ENCODE measurements at places on chromosomes 5 and 9.

GRCh38 chr5:123093111-123093600, 4.1 kb downstream of the PRDM6 start:
- DNase-seq: no peak

DNA sequence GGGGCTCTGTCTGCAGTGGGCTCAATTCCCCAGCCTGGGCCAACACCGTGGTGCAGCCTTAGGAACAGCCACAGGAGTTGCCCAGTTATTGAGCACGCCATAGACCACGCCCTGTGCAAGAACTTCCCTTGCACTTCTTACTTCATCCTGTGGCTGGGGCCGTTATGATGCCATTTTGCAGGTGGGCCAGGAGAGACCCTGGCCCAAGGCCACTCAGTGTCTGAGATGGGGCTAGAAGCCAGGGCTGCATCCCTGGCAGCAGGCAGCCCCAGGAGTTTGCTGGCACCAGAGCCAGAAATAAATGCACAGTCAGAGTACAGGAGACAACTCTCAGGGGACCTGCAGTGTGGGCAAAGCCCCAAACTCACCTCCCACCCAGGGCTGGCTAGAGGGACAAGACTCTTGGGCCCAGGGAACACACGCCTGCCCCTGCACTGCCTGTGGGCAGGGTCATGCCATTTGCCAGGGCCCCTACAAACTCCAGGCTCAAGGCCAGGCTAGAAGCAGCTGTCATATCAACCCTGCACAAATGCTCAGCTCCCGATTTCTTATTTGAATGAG, 6.7 kb downstream of the CORO2A start:
- no peak for DNase-seq

DNA sequence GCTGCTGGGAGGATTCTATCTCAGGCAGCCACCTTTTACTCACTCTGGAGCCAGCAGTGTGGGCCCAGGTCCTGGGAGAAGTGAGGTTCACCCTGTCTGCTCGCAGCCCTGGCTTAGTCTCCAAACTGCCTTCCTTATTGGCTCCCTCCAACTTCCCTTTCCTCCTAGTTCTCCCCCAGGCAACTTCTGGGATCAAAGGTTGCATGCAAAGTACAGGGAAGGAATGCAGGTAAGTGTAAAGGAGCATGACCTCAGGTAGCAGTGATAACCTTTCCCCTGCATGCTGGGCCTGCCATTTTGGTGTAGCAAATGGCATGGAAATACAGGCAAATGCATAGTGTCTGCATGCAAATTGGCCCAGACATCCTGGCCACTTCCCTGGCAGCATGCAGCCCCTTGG, 53.8 kb upstream of the ARAP3 start:
- no peak for DNase-seq

GRCh38 chr5:1169211-1170115, 31.9 kb upstream of the SLC6A19 start:
- DNase-seq: no peak

- peak; percentile 40 for DNase-seq
These were observed 48.2 kb upstream of the ENTREP1 start for GRCh38 chr9:69276775-69277174.

DNA sequence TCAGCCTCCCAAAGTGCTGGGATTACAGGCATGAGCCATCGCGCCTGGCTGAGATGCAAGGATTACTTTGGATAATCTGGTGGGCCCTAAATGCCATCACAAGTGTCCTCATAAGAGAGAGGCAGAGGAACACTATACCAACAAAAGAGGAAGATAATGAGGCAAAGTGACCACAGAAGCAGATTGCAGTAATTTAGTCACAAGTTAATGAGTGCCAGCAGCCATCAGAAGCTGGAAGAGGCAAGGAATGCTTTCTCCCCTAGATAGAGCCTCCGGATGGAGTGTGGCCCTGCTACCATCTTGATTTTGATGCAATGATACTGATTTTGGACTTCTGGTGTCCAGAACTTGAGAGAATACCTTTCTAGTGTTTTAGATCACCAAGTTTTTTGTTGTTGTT, 122.3 kb downstream of the SPATA31D1 start:
- no peak for DNase-seq

- DNase-seq: no peak
These were observed 373.4 kb upstream of the IRX4 start for GRCh38 chr5:2255915-2256690.

GRCh38 chr9:124467410-124468060, 17.3 kb downstream of the ADGRD2 start:
- DNase-seq: no peak

GRCh38 chr9:2345013-2345412, 276.6 kb upstream of the VLDLR start:
- DNase-seq: no peak

GRCh38 chr5:166938071-166938470, 1353.4 kb upstream of the WWC1 start:
- DNase-seq: no peak

DNA sequence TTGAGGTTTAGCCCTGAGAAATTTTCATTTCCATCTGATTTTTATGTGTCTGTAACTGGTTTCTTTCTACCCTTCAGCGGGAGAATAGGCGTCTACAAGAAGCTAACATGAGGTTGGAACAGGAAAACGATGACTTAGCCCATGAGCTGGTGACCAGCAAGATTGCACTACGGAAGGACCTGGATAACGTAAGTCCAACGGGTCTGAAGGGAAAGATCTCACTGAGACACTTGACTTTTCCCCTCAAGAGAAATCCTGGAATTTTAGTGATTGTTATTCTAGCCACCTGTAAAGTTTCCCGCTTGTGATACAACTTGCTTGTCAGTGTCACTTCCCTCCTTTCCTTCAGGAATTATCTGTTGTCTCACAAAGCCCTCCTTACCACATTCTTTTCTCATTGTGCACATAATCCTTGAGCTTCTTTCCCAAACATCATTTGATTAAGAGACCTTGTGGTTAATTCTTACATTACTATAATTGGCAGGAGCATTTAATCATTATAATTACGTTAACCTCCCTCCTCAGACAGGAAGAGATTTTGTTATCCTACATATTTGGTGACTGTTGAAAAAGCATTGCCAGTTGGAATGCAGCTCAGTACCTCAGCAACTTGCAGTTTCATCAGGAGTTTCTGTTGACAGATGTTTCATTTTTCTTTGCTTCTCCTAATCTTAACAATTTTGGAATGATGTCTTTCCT, 56.9 kb downstream of the GPR21 start:
- no peak for DNase-seq

DNA sequence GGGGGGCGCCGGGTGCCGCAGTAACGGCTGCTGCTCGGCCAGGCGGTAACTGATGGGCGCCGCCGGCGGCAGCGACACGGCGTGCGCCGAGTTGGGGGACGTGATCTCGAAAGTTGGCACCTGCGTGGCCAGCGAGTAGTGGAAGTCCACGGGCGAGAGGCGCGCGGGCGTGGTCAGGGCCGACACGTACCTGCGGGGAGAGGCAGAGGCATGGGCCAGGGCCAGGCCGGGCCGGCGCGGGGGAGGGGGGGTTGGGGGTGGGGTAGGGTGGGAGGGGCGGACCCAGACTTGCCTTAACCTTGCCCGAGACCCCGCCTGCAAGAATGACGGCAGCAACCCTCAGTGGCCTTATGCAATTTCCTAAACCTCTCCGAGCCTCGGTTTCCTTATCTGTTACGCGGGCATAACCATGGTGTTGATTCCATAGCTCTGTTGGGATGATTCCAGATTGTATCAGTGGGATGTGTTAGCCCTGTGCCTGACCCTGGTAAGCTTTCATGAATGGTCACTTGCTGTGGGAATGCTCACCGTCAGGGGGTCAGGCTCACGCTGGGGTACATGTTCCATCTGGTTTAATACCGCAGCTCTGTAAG, 53.0 kb downstream of the PSD2 start:
- DNase-seq: peak; percentile 69

DNA sequence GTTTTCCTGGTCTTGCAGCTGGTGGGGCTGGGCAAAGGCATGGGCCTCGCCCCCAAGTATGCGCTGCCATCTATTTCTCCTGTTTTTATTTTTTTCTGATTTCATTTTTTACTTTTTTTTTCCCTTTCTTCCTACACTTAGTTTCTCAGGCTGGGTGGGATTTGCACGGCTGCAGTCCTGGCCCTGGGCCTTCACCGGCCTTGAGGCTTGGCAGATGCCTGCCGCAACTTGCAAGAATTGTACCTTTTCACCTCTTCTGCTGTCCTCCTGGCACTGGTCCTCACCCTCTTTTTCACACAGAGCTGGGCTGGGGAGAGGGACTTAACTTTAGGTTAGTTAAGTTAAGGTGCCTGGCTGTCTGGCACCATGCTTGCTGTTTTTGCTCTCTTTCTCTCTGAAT, 10.3 kb upstream of the IRGM start:
- DNase-seq: no peak

- no peak for DNase-seq
These were observed 97.0 kb downstream of the PDE6A start for GRCh38 chr5:149847611-149848010.

DNA sequence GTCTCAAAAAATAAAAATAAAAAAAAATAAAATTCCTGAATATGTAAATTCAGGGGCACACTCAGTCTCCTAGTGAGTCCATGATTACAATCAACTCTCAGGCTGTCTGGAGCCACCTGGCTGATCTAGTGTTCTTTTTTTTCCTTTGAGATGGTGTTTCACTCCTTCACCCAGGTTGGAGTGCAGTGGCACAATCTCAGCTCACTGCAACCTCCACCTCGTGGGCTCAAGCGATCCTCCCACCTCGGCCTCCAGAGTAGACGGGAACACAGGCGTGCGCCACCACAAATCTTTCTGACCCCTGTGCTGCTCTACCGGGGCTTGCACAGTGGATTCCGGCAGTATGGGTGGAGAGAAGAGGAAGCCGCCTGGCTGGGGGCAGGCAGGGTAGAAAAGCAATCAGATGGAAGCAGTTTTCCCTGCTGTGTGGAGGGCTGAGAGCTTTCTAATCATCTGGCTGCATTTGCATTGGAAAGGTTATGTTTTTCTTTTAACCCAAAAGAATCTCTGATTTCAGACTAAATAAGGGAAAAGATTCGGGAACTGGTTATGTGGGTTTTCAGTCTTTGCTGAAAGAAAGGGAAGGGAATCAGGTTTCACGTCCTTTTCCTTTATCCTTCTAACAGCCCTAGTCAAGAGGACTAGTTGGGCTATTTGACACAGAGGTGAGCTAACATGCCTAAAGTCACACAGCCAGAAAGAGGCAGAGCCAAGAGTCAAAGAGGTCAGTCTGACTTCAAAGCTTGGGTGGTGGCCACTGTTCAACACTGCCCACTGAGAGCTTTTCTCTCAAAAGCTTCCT, 26.3 kb upstream of the CORO2A start:
- no peak for DNase-seq

DNA sequence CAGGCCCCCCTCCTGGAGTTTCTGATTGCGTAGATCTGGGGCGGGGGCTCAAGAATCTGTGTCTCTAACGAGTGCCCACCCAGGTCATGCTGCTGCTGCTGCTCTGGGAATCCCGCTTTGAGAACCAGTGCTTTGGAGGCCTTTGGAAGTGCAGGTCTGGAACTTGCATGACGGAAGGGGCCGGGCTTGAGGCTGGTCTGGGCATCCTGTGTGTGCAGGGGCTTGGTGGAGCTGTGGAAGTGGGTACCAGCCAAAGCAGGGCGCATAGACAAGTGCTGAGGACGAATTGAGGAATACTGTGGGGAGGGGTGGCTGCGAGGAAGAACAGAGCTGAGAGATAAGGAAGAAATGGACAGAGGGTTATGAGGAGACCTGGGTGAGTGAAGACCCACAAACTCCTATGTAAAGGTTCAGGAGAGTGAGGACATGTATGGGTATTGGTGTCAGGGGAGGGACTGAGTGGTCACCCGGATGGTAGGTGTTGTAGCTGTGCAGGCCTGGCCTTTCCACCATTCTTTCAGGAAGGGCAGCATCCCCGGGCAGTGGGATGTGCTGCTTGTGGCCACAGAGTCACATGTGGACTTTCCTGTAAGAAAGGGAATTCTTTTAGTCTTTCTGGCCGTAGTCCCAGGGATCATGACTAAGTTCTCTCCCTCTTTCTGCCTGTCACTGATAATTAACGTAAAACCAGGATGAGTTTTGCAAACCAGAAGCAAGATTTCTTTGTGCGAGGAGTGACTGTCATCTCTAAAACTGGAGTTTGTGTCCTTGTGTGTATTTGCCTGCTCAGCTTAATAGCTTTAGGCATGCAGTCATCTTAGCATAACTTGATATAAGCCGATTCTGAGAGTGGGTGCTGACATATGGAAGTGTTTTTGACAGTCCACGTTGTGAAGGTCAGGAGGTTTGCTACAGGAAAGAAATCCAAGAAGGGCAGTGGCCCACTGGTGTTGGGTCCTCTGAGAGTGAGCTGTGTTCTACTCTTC, 43.3 kb upstream of the TJP2 start:
- DNase-seq: peak; percentile 58

DNA sequence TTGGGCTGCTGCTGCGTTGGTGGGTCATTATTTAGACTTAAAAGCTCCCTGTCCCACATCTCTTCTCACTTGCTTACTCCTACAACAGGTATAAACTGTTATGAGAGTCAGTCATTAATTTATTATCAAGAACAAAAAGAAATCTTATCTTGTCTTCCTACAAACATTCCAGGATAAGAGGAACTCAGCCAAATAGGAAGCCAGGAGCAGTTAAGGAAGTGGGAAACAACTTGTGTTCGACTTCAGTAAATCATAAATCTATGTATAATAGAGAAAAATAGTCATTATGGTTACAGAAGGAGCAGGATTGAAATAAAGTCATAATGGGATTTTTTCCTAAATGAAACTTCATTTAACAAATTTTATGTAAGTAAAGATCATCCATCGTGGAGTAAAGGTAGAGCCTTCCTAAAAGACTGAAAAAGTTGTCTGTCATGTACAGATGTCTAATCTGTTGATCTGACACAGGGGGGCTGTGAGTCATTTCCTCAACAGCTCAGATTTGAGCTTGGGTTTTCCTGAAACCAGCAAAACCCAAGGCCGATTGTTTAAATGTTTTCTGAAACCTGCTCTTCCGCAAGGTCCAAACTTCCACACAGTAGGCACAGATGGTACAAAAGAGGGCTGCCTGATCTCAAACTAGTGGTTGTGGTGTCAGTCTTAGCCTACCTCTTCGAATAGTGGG, 25.3 kb upstream of the LRRTM2 start:
- no peak for DNase-seq

DNA sequence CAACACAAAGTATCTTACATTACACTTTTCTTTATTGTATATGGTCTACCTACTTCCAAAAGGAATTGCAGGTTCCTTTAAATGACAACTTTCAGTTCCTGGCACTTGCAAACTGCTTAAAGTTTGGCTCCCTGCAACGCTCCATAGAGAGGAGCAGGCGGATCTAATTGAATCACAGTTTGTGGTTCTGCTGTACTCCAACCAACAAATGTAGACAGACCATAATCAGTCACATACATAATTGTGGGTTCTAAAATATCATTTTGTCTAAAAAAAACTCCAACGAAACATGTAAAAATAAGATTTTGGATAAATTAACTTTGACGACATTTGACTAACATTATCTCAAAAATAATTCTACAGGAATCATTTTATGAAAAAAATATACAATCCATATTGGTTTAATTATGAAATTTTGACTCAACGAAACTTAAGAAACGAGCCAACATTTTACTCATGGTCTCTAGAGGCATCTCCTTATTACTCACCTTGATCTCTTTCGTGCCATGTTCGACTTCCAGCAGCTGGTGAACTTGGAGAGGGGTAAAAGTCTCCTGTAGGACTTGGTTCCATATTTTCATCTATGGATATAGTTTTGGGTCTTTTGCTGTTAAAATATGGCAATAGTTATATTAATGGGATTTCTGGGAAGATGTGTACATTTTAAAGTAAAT, 167.6 kb downstream of the NFIB start:
- no peak for DNase-seq

Measured in tibial artery (tissue), 4 donors.